Stimulated activated CD4-positive, alpha-beta T cell treated with anti-CD3 and anti-CD28 coated beads, Interleukin-4, amount 100 ng/mL, for 48 hours (primary cell): ENCODE measurements at places on chromosomes 1 and 21.

DNA sequence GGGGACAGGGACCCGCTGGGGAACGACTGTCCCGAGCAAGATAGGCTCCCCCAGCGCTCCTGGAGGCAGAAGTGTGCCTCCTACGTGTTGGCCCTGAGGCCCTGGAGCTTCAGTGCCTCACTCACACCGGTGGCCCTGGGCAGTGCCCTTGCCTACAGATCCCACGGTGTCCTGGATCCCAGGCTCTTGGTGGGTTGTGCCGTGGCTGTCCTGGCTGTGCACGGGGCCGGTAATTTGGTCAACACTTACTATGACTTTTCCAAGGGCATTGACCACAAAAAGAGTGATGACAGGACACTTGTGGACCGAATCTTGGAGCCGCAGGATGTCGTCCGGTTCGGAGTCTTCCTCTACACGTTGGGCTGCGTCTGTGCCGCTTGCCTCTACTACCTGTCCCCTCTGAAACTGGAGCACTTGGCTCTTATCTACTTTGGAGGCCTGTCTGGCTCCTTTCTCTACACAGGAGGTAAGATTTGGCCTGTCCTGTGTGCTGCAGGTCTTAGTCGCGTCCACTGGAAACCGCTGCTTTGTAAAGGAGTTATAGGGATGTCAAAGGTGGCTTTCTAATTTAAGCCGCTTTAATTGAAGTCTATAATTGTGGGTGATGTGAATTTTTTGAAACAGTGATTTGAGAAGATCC, 717 bp downstream of the UBIAD1 start:
- no peak for DNase-seq

GRCh38 chr1:38549191-38549590, 310.4 kb downstream of the RRAGC start:
- no peak for DNase-seq

DNA sequence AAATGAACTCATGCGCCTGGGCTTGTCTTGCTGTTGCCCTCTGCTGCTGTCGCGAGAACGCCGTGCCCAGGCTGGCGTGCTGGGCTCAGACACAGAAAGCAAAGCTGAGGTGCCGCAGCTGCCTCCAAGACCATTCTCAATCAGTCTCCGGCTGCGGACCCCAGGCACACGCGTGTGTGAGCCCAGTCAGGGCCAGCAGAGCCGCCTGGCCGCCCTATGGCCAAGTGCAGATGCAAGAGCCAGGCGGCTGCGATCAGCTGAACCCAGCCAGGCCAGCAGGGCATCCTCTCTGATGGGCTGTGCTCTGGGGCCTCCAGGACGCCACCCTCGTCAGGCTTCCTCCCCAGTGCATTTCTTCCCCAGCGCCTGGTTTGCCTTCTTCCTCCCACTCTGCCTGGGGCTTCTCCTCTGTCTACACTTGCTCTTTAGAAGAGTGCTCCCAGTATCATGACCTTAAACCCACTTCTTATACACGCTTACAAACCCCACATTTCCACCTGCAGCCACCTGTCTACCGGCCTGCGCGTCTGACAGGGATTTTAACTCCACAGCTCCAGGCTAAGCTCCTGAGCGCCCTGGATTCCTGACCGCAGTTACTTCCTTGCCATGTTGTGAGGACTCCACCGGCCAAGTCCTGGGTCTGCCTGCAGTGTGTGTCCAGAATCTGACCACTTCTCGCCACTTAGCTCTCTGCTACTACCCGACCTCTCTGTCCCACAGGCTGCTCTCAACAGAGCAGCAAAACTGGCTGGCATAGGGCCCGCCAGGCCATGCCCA, 21.7 kb upstream of the LRRC47 start:
- no peak for DNase-seq

DNA sequence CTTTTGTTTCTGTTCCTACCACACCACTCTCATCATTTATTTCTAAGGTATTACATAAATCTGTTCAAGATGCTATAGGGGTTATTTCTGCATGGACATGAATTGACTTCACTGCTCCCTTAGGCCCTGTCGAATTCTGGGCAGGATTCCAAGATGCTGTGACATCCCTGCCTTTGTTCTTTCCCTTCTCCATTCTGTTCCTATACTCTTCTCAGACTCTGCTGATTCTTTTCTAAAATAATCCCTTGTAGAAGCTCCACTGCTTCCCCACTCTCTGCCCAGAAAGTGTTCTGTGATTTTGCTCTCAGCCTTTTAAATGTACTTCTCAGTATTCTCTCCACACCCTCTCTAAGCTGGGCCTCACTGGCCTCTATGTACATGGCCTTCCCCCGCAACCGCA, 99.2 kb downstream of the PHTF1 start:
- DNase-seq: no peak

GRCh38 chr1:235821361-235821981, 45.2 kb downstream of the LYST start:
- DNase-seq: no peak

DNA sequence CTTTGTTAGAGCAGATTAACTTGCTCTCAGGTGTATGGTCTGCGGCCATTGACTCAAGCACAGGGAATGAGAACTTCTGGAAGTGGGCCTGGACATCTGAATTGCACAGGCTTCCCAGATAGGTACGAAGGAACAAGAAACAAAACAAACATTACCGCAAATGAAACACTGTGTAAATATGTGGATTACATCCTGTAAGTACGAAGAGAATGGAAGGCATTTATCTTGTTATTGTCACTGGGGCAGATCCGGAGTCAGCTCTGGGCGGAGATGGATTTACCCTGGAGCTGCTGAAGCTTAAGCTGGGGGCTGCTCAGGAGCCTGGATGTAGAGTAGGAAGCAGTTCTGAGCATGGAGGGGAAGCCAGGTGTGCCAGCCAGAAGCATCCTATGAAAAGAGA, 6.8 kb downstream of the HES2 start:
- DNase-seq: no peak

- DNase-seq: peak; percentile 18
Observed at GRCh38 chr21:17387030-17387617, 125.7 kb upstream of the CXADR start.

DNA sequence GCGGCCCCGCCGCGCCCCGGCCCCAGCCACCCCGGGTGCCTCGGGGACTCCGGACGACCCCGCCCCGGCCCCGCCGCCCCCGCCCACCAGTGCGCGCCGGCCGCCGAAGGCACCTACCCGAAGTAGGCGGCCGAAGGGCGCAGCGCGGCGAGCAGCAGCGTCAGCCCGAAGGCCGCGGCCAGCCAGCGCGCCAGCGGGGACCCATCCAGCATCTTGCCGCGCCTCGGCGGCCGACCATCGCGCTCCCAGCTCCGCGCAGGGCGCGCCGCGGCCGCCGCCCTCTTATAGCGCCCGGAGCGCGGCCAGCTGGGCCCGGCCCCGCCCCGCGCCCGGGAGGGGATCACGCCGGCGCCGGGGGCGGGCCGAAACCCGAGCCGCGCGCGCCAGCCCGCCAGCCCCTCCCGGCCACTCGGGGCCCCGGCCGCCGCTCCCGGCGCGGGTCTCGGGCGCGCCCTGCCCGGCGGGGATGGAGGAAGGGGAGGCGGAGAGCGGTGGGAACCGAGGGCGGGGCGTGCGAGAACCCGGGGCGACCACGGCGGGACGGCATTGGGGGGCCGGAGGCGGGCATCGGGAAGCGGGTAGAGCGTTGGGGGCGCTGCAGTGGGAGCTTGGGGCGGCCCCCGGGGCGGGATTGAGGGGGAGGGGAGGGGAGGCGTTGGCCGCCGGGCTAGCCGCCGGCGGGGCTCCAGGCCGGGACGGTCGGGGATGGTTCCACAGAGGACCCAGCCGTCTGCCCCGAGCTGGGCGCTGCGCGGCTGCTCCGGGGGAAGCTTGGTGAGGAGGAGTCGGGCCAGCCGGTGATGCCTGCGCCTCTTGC, at the start of gene WNT9A:
Gene WNT9A, minus strand, starts transcription at position 257 of the 817 bp plus-strand sequence. Its CDS starts 45 bp downstream, at position 212.
- no peak for DNase-seq

- no peak for DNase-seq
Observed at GRCh38 chr1:153678519-153679336, at the start of gene NPR1. TSS of gene NPR1 (plus strand) at chr1:153678688. CDS start at chr1:153679109, 421 bp downstream.

GRCh38 chr1:199907361-199907760, 120.1 kb upstream of the NR5A2 start:
- DNase-seq: no peak

DNA sequence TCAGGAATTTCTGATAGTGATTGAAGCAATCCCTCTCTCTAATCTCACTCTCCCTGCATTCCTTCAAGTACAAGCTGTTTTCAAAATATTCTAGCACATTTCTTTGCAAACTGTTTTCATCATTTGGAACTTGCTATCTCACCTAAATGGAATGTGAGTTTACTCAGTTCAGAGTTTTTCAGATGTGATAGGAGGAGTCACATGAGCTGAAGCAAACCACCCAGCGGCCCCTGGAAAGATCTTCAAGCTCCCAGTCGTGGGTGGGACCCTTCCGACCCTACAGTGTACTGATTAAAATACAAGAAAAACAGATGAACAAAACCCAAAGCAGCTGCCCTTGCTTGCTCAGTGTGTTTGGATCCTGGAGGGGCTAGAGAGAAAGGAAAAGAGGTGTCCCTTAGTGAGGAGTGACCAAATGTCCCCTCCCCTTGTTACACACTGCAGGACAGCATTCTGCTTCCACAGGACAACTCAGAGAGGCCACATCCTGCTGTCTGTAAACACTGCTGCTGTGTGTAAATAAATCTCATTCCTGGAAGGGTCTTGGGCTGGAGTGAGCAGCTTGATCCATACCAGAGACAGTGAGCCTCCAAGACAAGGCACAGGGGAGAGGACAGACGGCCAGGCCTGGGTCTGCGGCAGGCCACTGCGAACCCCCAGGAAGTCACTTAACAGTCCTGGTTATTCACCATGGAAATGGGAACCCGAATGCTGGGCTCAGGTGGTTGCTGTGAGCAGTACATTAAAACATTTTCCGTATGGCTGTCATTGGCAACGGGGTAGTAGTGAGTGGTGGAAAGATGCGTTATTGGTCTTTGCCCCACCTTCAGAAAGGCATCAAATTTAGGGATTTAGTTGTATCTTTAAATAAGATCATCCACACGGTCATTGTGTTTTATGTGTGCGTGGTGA, 229.2 kb downstream of the RHOU start:
- no peak for DNase-seq

DNA sequence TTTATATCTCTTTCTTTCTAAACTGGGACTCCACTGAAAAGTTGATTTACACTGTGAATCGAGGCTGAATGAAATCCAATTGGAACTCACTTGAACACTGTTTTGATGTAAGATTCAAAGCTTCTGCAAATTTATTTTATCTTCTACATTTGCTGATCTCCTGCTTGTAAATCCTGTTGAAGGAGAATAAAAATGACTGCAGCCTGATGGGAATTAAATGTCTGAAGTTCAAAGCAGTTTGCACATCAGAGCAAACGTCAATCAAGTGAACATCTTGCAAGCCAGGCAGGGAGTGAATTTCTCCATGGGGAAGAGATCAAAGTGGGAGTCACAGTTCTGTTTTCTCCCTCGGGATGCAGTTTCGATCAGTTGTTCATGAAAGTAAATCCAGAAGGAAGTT, 127.2 kb downstream of the CACHD1 start:
- DNase-seq: no peak

GRCh38 chr1:10105484-10105883, 72.7 kb downstream of the UBE4B start:
- no peak for DNase-seq

- DNase-seq: no peak
Observed at GRCh38 chr1:176852124-176852523, 312.4 kb downstream of the ASTN1 start.

- DNase-seq: no peak
Observed at GRCh38 chr1:100721526-100722207, 2.1 kb downstream of the VCAM1 start.

DNA sequence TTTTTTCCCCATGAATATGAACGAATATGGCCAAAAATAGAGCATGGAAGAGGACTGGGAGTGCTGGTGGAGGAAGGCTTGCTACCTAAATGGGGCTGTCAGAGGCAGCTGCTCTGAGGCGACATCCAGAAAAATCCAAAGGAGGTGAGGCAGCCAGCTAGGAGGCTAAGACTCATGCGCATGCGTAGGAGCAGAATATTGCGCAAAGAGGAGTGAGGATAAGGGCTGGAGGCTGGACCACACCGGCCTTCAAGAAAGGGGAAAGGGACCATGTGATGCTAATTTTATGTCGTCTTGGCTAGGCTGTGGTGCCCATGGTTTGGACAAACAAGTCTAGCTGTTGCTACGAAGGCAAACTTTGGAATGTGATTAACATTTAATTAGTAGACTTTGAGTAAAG, 30.5 kb downstream of the HEYL start:
- DNase-seq: no peak

GRCh38 chr21:39313571-39314142, at the start of gene BRWD1:
TSS of gene BRWD1 (minus strand) at chr21:39313632. CDS start at chr21:39313491, 141 bp downstream.
- DNase-seq: peak; percentile 69

DNA sequence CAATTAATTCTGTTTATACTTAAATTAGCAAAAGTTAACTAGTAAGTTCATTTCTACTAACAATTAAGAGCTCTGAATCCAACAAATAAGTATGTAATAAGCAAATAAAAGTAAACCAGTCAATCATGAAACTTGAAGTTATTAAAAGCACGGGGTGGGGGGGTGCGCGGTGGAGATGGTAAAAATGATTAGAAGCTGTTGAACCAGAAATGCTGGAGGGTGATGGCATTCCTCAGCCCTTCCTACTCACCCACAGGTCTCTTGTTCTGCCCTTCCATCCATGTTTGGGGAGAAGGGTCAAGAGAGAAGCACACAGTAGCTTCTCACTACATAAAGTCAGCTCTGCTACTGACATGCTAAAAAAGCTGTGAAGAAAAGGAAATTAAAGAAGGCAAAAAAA, 63.5 kb downstream of the AKT3 start:
- DNase-seq: no peak

GRCh38 chr1:178096421-178096820, 2.5 kb downstream of the RASAL2 start:
- DNase-seq: no peak

GRCh38 chr1:14262637-14263036, 335.8 kb upstream of the KAZN start:
- no peak for DNase-seq

DNA sequence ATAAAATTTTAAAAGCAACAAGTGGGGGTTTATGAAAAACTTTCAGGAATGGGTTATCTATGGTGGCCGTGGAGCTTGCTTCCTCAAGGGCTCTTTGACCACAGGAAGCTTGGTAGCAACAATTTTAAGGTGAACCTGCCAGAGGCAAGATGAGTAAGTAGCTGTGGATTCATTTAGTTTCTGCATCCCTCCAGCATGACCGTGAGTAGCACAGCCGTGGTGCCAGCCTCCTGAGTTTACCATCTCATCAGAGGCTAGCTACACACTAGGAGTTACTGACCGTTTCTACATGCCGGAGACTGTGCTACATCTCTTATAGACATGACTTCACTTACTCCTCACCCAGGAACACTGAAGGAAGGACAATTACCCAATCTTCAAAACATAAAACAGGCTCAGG, 30.1 kb upstream of the PLEKHG5 start:
- DNase-seq: no peak

DNA sequence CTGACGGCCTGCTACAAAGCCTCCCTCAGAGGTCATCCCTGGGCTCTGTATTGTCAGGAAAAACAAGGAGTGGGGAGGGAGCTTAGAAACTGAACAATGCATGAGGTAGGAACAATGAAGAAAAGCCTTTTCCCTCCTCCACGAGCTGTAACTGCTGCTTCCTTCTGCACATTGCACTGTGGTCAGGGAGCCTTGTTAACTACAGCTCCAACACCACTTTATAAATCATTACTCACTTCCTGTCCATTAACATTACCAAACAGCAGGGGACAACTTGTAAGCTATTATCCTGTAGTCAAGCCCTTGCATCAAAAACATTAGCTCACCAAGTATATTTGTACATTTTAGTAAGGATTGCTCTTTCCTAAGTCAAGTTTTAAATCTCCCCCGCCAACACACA, 336.0 kb upstream of the NR5A2 start:
- no peak for DNase-seq

GRCh38 chr21:32764186-32764585, 7.4 kb downstream of the PAXBP1 start:
- no peak for DNase-seq

GRCh38 chr1:160640359-160641123, 6.3 kb downstream of the SLAMF1 start:
- DNase-seq: no peak
